ENCODE measurements at places on chromosomes 13 and 19. TPM values are rescaled to one million over a fixed set of nuclear protein-coding genes. Genes with fewer than 3 reads are reported as not detected.

OR7D4 gene
- not detected for total RNA-seq

ATP7B gene
- 2.2 TPM for total RNA-seq

APBA3 gene
- total RNA-seq = 15.1 TPM

LILRA1 gene
- not detected for total RNA-seq

Measured in subcutaneous preadipocyte (primary cell).